GM04503 (cell line): ENCODE measurements at places on chromosomes 5 and 9.

DNA sequence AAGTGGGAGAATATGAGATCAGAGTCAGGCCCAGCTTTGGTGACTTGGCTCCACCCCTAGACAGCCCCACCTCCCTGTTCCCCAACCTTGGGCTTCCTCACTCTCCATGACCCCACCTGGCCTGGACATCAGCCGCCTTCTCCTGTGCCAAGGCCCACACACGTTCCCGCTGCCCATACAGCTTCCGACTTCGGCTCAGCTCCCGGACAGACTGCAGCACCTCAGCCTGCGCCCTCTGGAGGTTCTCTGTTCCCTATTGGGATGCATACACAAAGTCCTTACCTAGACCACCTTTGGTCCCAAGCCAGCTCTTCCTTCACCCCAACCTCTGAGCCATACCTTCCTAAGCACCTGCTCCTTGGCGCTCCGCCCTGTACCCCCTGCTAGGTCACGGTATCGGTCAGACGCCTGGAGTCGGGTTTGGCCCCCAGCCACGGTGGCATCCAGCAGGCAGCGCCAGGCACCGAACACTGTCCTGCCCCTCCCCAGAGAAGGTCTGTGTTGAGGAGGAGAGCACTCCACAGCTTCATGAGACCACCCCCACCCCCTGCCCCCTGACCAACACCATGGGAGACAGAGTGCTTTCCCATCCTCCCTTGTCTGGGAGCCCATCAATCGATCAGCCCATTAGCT, 2.0 kb downstream of the FCHSD1 start:
- DNase-seq = no peak

- DNase-seq = no peak
Measured at GRCh38 chr9:37575921-37576721, at the start of gene FBXO10. Gene FBXO10 (minus strand): TSS chr9:37576380. CDS start chr9:37541768, 34,612 bp downstream.

- DNase-seq = no peak
Measured at GRCh38 chr9:137321726-137322361, 19.8 kb upstream of the NRARP start.

DNA sequence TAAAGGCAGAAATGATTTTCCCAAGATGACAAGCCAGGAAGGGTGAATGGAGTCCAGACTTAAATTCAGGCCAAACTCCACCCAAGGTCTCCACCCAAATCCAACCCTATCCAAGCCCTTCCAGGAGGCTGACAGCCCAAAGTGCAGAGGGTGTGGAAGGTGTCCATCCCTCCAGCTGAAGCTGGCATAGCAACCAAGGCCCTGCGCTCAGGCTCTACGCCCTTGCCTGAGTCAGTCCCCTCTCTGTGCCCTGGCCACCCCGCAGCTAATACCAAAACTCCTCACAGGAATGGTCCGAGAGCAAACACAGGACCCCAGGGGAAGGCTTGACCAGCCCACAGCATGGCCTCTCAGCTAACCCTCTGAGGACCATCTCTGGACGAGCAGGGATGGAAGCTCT, 2.1 kb downstream of the SEPTIN8 start:
- no peak for DNase-seq

DNA sequence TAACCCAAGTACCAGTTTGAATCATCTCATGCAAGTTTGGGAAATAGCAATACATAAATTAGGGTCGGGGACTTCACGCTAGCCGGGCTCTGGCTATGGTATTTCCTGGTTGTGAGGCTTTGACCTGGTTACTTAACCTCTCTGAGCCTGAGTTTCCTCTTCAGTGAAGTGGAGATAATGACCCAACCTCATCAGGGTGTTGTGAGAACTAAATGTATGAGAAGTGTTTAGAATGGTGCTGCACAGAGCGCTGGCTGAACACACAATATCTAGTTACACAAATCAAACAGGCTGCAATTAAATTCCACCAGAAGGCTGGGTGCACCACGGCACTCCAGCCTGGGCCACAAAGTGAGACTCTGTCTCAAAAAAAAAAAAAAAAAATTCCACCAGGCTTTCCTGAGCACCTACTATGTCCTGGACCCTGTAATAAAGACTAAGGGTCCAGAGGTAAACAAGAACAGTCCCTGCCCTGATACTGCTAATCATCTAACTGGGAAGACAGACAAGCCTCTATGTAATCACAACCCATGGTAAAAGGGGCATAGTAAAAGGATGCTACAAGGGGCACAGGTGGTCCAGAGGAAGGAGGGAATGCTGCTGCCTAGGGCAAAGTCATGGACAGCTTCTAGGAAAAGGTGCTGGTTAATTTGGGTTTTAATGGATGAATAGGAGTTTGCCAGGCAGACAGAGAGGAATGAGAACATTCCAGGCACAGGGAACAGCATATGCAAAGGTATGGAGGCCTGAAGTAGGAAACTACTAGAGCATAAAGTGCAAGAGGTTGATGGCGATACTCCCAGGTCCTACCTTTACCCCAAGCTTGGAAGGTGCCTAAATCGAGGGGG, 27.7 kb downstream of the DUSP1 start:
- DNase-seq = no peak

DNA sequence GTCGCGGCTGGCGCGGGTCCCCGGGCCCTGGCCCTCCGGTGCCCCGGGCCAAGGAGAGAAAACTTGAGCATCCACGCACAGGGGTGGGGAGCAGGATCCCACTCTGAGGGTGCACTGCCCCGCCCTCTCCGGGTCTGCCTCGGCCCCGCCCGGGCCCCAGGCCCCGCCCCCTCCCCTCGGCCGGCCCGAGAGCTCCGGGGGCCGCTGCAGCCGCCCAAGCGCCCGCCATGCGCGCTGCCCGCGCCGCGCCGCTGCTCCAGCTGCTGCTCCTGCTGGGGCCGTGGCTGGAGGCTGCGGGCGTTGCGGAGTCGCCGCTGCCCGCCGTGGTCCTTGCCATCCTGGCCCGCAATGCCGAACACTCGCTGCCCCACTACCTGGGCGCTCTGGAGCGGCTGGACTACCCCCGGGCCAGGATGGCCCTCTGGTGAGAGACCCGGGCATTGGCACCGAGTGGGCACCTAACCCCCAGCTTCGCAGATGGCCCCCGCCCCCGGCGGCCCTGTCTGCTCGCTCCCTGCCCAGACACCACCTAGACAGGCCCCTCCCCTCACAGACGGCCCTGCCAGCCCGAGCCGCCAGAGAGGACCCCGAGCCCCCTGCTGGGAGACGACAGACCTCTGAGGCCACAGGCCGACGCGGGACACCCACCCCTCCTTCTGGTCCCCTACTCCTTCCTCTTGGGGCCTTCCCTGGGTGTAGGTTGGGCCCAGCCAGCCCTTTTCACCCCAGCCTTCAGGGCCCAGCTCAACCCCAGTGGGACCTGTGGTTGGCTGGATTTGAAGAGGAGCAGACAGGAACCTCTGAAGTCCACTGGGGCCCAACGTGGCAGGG, at the start of gene CERCAM:
Gene CERCAM (plus strand): TSS at position 207 of the 831 bp plus-strand sequence. CDS start 21 bp downstream, at position 228.
- DNase-seq = no peak

GRCh38 chr9:8491563-8491962, 692.0 kb upstream of the DMAC1 start:
- DNase-seq = no peak

DNA sequence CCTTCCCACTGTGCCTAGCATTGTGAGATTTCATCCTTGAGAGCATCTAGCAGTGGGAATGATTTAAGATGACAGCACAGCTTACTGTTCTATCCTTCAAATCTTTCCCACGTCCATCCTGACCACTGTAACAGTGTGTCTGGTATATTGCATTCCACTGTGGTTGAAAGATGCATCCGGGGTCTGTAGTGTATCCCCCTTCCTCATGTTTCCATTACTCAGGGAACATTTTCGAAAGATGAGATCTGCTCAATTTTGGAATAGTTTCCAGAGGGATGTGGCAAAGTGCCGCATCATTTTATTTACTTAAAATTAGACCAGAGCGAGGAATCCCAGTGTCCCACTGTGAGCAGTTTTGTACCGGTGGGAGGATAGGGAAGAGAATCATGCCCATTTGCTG, 407.1 kb upstream of the PAPPA start:
- DNase-seq = no peak

- DNase-seq = no peak
Measured at GRCh38 chr5:7610531-7611177, 214.7 kb downstream of the ADCY2 start.

GRCh38 chr5:118918232-118918631, 70.1 kb downstream of the DTWD2 start:
- no peak for DNase-seq

- DNase-seq = peak; percentile 56
Measured at GRCh38 chr9:88988796-88989641, 2.2 kb upstream of the S1PR3 start.

DNA sequence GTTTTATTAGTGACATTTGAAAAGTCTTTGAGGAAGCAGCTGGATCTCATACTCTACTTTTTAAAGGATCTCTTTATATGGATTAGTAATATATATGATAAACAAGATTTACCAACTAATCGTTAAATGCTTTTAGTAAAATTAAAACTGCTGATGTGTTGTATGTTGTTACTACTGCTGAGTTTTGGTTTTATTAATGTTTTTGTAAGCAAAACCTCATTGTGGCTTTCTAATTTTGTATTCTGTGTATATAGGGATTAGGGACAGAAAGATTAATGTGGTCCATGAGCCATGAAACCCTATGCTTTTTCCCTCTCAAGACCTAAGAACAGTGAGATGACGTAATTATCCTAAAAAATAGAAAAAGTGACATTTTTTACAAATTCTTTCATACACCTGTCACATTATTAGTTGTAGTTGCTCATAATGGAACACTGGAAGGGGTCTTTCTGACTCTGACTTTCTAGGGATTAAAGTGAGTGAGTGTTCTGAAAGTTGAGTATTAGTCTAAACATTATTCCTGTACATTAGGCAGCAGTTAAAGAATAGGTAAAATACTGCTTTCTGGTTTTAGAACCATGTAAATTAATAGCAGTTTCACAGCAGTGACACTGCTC, 85.9 kb downstream of the SLC12A2 start:
- no peak for DNase-seq

GRCh38 chr5:83364312-83365299, 106.9 kb upstream of the VCAN start:
- DNase-seq = no peak

GRCh38 chr9:133088146-133088750, 26.5 kb downstream of the CEL start:
- DNase-seq = no peak

- no peak for DNase-seq
Measured at GRCh38 chr9:110036286-110036685, 171.7 kb downstream of the C9orf152 start.

DNA sequence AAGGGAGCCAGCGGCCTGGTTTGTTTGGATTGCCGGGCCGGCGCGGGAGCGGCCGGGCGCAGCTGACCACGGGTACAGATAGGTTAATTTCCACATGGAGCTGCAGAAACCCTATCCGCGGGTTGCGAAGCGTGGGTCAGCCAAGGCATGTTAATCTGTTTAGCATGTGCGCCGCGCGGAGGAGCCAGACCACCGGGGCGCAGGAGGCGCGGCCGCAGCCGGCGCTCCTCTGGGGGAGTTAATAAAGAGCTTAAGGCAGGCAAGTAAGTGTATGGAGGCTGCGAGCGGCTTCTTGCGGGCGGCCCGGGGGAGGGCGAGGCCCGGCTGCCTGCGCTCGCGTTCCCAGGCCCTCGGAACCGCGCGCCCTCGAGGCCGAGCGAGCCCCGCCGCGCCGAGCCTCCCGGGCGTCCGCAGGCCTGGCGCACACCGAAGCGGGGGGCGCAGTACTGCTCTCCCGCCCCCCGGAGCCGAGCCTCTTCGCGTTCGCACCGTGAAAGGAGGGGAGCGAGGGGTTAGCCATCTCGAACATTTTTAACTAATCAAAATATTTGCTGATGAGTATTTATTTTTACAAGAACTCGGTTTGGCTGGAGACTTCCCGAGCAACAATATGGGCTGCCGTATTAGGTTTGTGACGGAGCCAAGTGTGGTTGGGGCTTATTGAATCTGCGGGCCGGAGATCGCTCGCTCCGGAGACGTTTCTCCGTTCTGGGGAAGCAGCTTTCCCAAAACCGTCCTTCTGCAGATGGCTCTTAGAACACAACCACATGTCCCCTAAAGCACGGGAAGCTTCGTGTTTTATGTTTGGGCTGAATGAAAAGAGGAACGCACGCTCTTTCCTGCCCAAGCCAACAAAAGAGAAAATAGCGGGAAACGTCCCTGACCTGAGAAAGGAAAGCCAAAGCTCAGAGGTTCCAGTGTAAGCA, 28.8 kb downstream of the FOXD1 start:
- no peak for DNase-seq

DNA sequence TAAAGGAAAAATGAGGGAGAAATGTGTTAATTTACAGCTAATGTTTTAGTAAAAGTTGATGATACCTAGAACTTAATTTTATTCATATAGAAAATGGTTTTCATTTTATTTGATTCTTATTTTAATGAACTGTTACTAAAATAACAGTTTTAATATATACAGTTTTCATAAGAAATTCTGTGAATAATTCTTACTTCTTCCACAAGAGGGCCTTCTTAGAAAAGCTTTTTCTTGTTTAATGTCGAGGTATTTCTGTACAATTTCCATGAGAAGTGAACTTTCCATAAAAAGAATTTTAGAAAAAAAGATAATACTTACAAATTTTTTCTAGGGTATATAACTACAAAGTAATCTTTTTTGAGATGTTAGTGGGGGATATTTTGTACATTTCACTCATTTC, 73.9 kb downstream of the KLF9 start:
- DNase-seq = peak; percentile 3

DNA sequence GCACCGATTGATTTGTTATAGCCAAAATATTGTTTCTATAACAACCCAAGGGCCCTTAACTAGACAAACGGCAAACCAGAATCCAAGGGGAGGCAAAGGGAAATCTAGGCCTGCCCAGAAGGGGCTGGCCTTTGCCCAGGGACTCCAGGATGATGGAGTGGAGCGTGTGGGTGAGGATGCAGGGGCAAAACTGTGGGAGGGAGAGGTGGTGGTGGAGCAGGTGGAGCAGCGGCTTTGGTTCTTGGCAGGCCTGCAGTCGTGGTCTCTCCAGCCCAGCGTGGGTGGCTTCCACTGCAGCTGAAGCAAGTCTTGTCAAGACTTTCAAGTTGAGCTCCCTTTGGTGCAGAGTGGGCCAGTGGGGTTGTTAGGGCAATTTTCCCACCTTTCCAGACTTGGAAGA, 98.6 kb upstream of the TBCA start:
- DNase-seq = no peak

DNA sequence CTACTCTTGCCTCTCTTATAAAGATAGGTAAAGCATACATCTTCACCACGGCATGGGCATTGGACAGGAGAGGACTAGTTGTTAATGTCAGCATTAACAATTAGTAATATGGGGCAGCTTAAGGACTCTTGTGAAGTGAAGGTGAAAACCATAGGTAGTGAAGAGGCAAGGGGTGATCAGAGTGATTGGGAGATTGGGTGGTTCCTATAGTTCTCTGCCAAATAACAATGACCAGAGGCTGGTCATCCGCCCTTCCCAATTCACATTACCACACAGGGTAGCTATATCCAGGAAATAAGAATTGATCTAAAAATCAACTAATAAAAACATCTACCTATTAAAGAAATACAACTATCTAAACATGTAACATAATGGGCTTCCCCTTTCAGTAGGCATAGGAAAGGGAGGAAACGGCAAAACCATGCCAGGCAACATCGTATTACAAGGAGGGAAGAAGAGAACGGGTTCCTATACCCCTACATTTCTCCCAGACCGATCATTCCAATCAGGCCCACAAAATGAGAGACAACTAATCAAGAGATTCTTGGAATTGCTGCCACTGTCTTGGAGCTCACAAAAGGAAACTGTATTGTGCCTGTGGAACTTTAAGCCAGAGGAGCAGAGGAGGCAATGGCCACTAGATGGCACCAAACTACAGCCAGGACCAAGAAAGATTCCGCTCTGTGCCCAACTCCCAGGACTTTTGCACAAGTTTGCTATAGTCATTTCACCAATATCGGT, 121.6 kb downstream of the FBXL17 start:
- peak; percentile 28 for DNase-seq

- DNase-seq = no peak
Measured at GRCh38 chr5:139820606-139821005, 25.0 kb downstream of the PSD2 start.

GRCh38 chr5:115977988-115978387, 15.7 kb downstream of the LVRN start:
- peak; percentile 87 for DNase-seq
